ENCODE measurements at places on chromosomes 5 and 9. TPM values are rescaled to one million over a fixed set of nuclear protein-coding genes. Genes with fewer than 3 reads are reported as not detected.

Gene GPRIN1
- total RNA-seq: 1.1 TPM

Gene SLU7
- 47.5 TPM for total RNA-seq

Gene PCDHA1
- total RNA-seq: not detected

Gene ZNF474
- total RNA-seq: 0.38 TPM

Gene MPDZ
- 70.5 TPM for total RNA-seq

Gene UNC13B
- 27.3 TPM for total RNA-seq

Gene ADAMTS12
- 5.9 TPM for total RNA-seq

Gene FCHSD1
- total RNA-seq: 11.6 TPM

Gene OR13F1
- not detected for total RNA-seq

Gene ZDHHC21
- 13.9 TPM for total RNA-seq

Gene EQTN
- total RNA-seq: not detected

Gene HOMER1
- 6.8 TPM for total RNA-seq

Gene KCTD16
- total RNA-seq: 0.24 TPM

Gene LCN6
- total RNA-seq: 36.9 TPM

Gene ANKRD31
- 0.42 TPM for total RNA-seq

Gene GDNF
- total RNA-seq: 0.28 TPM

Gene CEL
- total RNA-seq: 0.51 TPM

Gene PCDHGB3
- total RNA-seq: 5.0 TPM

Gene ELAVL2
- 0.05 TPM for total RNA-seq

Gene TRIM7
- total RNA-seq: 3.1 TPM

Gene PCDHA6
- 0.14 TPM for total RNA-seq

Gene EDIL3
- 143 TPM for total RNA-seq

Gene PTGDS
- total RNA-seq: 547 TPM

Gene INSL6
- total RNA-seq: not detected

Gene LCN1
- total RNA-seq: 2.4 TPM

Gene RAD17
- total RNA-seq: 18.2 TPM

Gene CTNND2
- 0.46 TPM for total RNA-seq

Gene SLC25A48
- total RNA-seq: 0.10 TPM

Gene DMRTA1
- total RNA-seq: 0.24 TPM

Gene DMRT3
- not detected for total RNA-seq

Gene SPATA31E1
- not detected for total RNA-seq

Gene KIF12
- not detected for total RNA-seq

Gene PCDHA9
- total RNA-seq: 0.14 TPM

Gene STKLD1
- total RNA-seq: 1.2 TPM

Gene C9orf50
- not detected for total RNA-seq

Gene TXNDC8
- total RNA-seq: not detected

Gene RELL2
- total RNA-seq: 3.0 TPM

Gene RASEF
- total RNA-seq: 1.00 TPM

Gene NAA35
- total RNA-seq: 15.7 TPM

Gene BTNL9
- 22.6 TPM for total RNA-seq

Gene RMI1
- total RNA-seq: 4.0 TPM

Gene UBE2QL1
- 5.8 TPM for total RNA-seq

Gene INSL4
- not detected for total RNA-seq

All from posterior vena cava (tissue), 2 donors.